ENCODE measurements at places on chromosomes 7 and 10. TPM values are rescaled to one million over a fixed set of nuclear protein-coding genes. Genes with fewer than 3 reads are reported as not detected.
A peak's percentile ranks its signal among the peaks of the same experiment; 100 is the strongest.

CYP3A7 gene
- 0.46 TPM for total RNA-seq

ALOX5 gene
- 17.3 TPM for total RNA-seq

PKD2L1 gene
- total RNA-seq: 0.26 TPM

CALHM2 gene
- 27.8 TPM for total RNA-seq

FAM237B gene
- total RNA-seq: not detected

NEURL1 gene
- total RNA-seq: 102 TPM

GRCh38 chr7:131623154-131623553 is 66.7 kb upstream of the PODXL start:
- no peak for DNase-seq
- peaks cover 4% of the 10 kb centered on the region for H3K27me3 ChIP-seq
- H3K36me3 ChIP-seq: no peaks in the 10 kb centered on the region
- peaks cover 12% of the 10 kb centered on the region for H3K4me1 ChIP-seq
- no peak overlapping the region for H3K4me3 ChIP-seq

GRCh38 chr10:79947083-79947415 is 1.9 kb downstream of the SFTPD start:
- H3K27ac ChIP-seq: no peak overlapping the region
- no peak overlapping the region for H3K4me3 ChIP-seq
- no peaks in the 10 kb centered on the region for H3K4me1 ChIP-seq
- H3K36me3 ChIP-seq: no peaks in the 10 kb centered on the region

DNA sequence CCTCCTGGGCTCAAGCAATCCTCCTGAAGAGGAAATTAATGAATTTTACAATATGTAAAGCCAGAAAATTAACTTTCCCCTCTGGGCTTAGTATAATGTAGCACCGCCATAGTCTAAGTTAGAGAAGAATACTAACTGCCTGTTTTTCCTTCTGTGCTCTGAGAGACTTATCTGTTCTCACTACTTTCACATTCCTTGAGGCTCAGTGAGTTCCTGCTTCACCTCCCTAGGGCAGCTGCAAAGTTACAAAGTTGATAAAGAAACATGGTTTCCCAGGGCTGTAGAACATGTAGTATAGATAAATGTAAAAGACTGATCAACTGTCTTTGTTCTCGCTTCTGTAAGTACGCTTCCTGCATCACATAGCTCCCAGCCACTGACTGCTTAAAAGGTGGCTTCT is 16.0 kb upstream of the OLAH start:
- no peak for DNase-seq
- H3K4me3 ChIP-seq: no peak overlapping the region
- no peak overlapping the region for H3K27ac ChIP-seq
- H3K27me3 ChIP-seq: no peaks in the 10 kb centered on the region
- H3K4me1 ChIP-seq: peaks cover 5% of the 10 kb centered on the region

- no peak for DNase-seq
- peak overlapping the region; percentile 48 for H3K4me3 ChIP-seq
- H3K27me3 ChIP-seq: no peaks in the 10 kb centered on the region
- H3K27ac ChIP-seq: peak overlapping the region; percentile 67
Observed at GRCh38 chr7:730501-731439, 3.7 kb upstream of the PRKAR1B start.

- no peaks in the 10 kb centered on the region for H3K4me1 ChIP-seq
- no peak within 1 kb of the TSS for H3K4me3 ChIP-seq
- no peaks in the 10 kb centered on the region for H3K27me3 ChIP-seq
- no peaks in the 10 kb centered on the region for H3K36me3 ChIP-seq
Observed at GRCh38 chr7:37683246-37684120, at the start of gene GPR141. Gene GPR141 (plus strand): TSS chr7:37683766. CDS start chr7:37740394, 56,628 bp downstream.

DNA sequence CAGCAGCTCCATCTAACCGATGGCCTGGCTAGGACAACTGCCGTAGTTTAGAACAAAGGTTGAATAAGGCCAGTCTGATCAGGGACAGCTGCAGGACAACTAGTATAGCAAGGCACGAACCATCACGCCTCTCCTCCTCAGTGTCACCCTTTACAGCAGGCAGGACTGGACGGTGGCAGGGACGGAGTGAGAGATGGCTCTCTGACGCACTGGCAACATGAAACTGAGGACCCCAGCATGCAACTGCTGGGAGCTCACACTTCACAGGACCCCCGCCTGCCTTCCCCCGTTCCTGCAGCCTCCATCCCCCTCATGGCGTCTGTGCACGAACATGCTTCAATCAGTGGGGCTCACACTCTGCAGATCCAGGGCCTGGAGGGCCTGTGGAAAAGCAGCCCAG is 53.7 kb downstream of the ZRANB1 start:
- no peaks in the 10 kb centered on the region for H3K4me1 ChIP-seq
- no peak overlapping the region for H3K4me3 ChIP-seq
- peak; percentile 54 for DNase-seq

GRCh38 chr10:24519950-24520349 is 203.7 kb downstream of the ARHGAP21 start:
- H3K36me3 ChIP-seq: peaks cover 22% of the 10 kb centered on the region
- peaks cover 13% of the 10 kb centered on the region for H3K4me1 ChIP-seq
- H3K27ac ChIP-seq: no peak overlapping the region
- H3K4me3 ChIP-seq: no peak overlapping the region
- no peak for DNase-seq

GRCh38 chr7:51067258-51067657 is 249.4 kb downstream of the COBL start:
- H3K36me3 ChIP-seq: no peaks in the 10 kb centered on the region
- H3K27me3 ChIP-seq: no peaks in the 10 kb centered on the region
- H3K4me1 ChIP-seq: no peaks in the 10 kb centered on the region
- no peak for DNase-seq

DNA sequence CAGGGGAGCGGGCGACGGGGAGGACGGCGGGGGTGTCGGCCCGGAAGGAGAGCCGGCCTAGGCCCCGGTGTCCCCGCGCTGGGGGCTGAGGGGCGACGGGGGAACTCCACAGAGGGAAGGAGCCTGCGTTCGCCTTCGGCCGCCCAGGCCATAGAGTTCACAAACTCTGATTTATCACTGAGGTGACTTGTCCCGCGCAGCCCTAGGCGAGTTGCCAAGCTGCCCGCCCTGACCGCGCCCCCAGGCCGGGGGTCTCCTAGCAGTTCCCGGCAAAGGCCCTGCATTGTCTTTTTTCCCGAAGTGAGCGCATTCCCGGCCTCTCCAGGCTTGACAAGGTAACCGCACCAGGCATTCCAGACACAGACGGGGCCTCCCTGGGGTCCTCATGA is 2.9 kb upstream of the NKX6-2 start:
- H3K36me3 ChIP-seq: no peaks in the 10 kb centered on the region
- H3K27me3 ChIP-seq: peaks cover 36% of the 10 kb centered on the region
- no peaks in the 10 kb centered on the region for H3K4me1 ChIP-seq
- no peak overlapping the region for H3K4me3 ChIP-seq
- DNase-seq: no peak

DNA sequence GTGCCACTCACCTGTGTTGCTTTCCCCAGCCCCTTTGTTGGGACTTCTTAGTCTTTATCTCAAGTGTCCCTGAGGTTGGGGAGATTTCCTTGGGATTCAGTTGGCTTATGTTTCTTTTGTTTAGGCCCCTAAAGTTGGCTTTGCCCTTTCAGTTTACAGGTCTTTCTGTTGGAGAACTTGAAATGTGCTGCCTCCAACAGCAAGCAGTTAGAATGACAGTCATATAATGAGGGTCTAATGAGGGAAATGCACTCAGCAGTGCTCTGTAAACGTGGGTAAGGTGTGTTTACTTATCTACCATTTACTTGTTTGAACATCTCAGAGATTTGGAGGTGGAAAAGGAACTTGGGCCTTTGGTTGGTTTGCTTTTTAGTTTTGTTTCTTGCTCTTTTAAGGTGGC is 191.4 kb upstream of the STK17A start:
- no peaks in the 10 kb centered on the region for H3K36me3 ChIP-seq
- no peak overlapping the region for H3K27ac ChIP-seq
- no peak for DNase-seq
- no peak overlapping the region for H3K4me3 ChIP-seq

DNA sequence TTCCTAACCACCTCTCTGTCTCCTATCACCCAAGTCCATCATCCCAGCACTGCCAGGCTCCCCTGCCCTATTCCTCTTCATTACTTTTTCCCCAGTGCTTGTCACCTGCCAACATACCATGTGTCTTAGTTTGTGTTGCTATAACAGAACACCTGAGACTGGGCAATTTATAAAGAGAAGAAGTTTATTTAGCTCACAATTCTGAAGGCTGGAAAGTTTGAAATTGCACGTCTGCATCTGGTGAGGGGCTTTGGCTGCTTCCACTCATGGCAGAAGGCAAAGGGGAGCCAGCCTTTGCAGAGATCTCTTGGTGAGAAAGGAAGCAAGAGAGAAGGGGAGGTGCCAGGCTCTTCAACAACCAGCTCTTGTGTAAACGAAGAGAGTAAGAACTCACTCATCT is 47.3 kb downstream of the DRGX start:
- H3K27me3 ChIP-seq: peaks cover 9% of the 10 kb centered on the region
- H3K27ac ChIP-seq: no peak overlapping the region
- no peak for DNase-seq
- H3K36me3 ChIP-seq: no peaks in the 10 kb centered on the region
- no peak overlapping the region for H3K4me3 ChIP-seq
- H3K4me1 ChIP-seq: no peaks in the 10 kb centered on the region

DNA sequence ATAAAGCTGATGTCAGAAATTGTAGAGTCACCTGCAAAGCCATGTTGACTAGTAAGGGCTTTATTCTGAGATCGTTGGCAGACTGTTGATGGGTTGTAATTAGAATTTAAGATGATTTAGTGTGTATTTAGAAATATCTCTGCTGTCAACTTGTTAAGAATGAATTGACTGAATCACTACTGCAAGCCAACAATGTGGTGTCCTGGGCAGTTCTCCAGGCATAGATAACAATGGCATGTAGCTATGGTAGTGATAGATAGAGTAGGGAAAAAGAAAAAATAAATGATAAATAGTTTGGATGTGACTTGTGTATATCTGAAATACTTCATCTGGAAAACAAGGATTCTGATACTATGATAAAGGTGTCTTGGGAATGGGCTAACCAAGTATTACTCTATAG is 640.2 kb downstream of the ARL4A start:
- H3K4me3 ChIP-seq: no peak overlapping the region
- H3K36me3 ChIP-seq: no peaks in the 10 kb centered on the region
- H3K4me1 ChIP-seq: no peaks in the 10 kb centered on the region

GRCh38 chr10:60849740-60850139 is 71.5 kb downstream of the CDK1 start:
- H3K4me3 ChIP-seq: no peak overlapping the region
- H3K27me3 ChIP-seq: no peaks in the 10 kb centered on the region
- no peaks in the 10 kb centered on the region for H3K36me3 ChIP-seq
- H3K27ac ChIP-seq: no peak overlapping the region
- H3K4me1 ChIP-seq: peaks cover 17% of the 10 kb centered on the region
- no peak for DNase-seq

DNA sequence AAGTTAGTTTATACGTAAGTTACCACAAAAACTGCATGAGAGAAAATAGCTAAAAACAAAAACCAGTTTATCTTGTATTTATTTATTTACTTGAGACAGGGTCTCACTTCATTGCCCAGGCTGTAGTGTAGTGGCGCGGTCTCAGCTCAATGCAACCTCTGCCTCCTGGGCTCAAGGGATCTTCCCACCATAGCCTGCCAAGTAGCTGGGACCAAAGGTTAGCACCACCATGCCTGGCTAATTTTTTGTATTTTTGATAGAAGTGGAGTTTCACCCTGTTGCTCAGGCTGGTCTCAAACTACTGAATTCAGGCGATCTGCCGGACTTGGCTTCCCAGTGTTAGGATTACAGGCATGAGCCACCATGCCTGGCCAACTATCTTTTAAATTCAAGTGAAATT is 277.4 kb downstream of the PLXDC2 start:
- no peak overlapping the region for H3K4me3 ChIP-seq
- no peak for DNase-seq
- no peak overlapping the region for H3K27ac ChIP-seq
- no peaks in the 10 kb centered on the region for H3K27me3 ChIP-seq

DNA sequence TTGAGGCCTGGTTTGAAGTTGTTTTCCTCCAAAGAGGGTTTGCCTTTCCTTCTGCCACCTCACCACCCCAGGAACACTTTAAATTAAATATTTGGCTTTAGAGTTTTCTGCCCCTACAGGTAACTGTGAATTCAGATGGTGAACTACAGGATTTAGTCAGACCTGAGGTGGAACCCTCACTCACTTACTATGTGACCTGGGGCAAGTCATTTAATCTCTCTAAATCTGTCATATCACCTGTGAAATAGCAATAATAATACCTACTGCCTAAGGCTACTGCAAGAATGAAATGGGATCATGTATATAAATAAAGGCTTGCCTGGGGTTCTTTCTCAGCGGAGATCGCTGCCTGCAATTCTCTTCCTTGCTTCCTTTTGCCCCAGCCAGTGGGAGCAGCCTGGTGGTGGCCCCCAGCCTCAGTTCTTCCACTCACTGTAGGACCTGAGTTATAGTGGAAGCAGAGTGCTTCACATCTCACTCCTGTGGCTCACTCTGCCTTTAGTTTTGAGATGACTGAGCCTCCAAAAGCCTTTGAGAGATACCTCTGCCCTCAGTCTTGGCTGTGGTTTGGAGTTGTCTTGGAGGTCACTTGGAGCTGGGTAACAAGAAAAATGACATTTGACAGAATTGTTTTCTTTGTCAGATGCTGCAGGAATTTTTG is 6.1 kb upstream of the ANKRD2 start:
- peaks cover 4% of the 10 kb centered on the region for H3K4me1 ChIP-seq
- H3K27ac ChIP-seq: no peak overlapping the region
- DNase-seq: no peak

- no peaks in the 10 kb centered on the region for H3K36me3 ChIP-seq
- H3K4me3 ChIP-seq: no peak overlapping the region
- no peak overlapping the region for H3K27ac ChIP-seq
- H3K4me1 ChIP-seq: no peaks in the 10 kb centered on the region
- peaks cover 5% of the 10 kb centered on the region for H3K27me3 ChIP-seq
- no peak for DNase-seq
Observed at GRCh38 chr7:98753989-98754479, 115.8 kb downstream of the TMEM130 start.

DNA sequence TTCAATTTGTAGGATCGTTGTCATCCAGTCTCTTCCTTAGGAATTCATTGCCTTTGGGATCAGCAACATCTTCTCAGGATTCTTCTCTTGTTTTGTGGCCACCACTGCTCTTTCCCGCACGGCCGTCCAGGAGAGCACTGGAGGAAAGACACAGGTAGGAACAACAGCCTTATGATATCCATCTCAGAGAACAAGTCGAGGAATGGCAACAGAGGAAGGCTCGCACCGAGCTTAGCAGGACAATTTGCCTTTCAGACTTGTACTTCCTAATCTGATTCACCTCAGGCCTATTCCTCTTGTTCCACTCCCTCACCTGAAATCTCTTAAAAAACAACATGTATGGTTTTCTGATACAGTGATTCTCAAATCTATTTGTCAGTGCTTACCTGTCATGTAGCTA is 29.5 kb downstream of the SLC26A4 start:
- H3K4me3 ChIP-seq: no peak overlapping the region
- no peak for DNase-seq
- no peaks in the 10 kb centered on the region for H3K4me1 ChIP-seq
- peaks cover 44% of the 10 kb centered on the region for H3K27me3 ChIP-seq

- H3K36me3 ChIP-seq: no peaks in the 10 kb centered on the region
- peaks cover 5% of the 10 kb centered on the region for H3K4me1 ChIP-seq
- H3K27me3 ChIP-seq: peaks cover 3% of the 10 kb centered on the region
- no peak overlapping the region for H3K27ac ChIP-seq
- no peak overlapping the region for H3K4me3 ChIP-seq
Observed at GRCh38 chr7:28142650-28143049, 37.9 kb downstream of the JAZF1 start.

- no peak for DNase-seq
- no peaks in the 10 kb centered on the region for H3K4me1 ChIP-seq
- H3K4me3 ChIP-seq: no peak overlapping the region
Observed at GRCh38 chr7:49643321-49643720, 130.1 kb upstream of the VWC2 start.

GRCh38 chr7:69411018-69411417 is 187.3 kb upstream of the AUTS2 start:
- no peak for DNase-seq
- no peaks in the 10 kb centered on the region for H3K36me3 ChIP-seq
- H3K4me1 ChIP-seq: no peaks in the 10 kb centered on the region
- H3K4me3 ChIP-seq: no peak overlapping the region
- peaks cover 7% of the 10 kb centered on the region for H3K27me3 ChIP-seq
- no peak overlapping the region for H3K27ac ChIP-seq

Data from type B pancreatic cell (in vitro differentiated cells).